ENCODE measurements at places on chromosomes 4 and X.
A peak's percentile ranks its signal among the peaks of the same experiment; 100 is the strongest.

DNA sequence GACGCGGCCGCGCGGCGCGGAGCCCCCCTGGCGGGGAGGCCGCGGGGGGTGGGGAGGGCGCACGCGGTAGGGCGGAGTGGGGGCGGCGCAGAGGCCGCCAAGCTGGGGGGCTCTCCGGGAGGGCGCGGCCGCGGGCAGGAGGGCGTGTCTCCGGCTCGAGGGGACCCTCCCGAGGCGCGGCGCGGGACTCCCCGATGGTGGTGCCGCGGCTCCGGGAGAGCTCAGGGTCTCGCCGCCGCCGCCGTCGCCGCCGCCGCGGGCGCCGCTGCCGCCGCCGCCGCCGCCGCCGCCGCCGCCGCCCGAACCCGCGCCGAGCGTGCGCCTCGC lies 165 bp upstream of the PTCHD1 start:
- DNase-seq: no peak

DNA sequence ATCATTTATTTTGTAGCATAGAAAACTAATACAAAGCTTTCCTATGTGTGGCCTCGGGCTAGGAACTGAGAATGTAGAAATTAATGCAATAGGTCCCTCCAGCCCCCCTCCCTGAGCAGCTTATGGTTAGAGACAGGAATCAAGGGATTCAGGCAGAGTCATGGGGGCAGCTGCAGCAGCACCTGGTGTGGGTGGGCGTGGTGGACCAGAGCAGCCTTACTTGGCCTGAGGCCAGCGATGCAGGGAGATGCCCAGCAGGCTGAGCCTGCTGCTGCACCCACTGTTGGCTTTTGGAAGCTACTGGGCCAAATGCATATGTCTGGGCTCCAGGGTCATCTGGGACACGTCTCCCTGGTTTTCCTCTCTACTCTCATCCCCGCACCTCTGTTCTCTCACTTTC lies 74.0 kb downstream of the STK32B start:
- DNase-seq: no peak

DNA sequence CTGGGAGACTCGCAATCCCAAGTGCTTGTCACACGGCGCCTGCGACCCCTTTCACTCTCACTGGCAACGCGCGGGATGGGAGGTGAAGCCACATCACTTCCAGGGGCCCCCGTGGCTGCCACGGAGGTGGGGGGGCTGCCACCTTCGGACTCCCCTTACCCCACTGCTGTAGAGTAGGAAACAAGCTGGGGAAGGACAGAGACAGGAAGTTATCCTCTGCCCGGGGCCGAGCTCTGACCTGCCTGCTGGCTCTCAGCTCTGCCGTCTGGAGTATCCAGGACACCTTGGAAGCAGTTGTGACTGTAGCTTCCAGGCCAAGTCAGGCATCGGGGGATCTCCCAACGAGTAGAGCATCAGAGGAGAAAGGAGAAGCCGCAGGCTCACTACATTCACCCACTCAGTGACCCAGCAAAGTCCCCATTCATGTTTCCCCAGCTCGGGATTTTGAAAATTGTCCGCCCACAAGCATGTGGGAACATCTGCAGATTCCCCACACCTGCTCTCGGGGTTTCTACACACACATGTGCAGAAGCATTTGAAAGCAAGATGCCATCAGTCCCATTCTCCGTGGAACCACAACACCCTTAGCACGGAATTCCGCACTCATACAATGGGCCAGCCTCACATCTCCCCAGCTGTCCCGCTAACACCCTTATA lies 10.8 kb downstream of the PDZD4 start:
- DNase-seq: no peak

- DNase-seq: no peak
Measured at GRCh38 chr4:22910200-22910599, 217.5 kb downstream of the GBA3 start.

- peak; percentile 5 for DNase-seq
Measured at GRCh38 chrX:46044486-46044885, 500.7 kb downstream of the ZNF674 start.

- DNase-seq: peak; percentile 19
Measured at GRCh38 chr4:73864365-73864764, 4.8 kb upstream of the CXCL1 start.

DNA sequence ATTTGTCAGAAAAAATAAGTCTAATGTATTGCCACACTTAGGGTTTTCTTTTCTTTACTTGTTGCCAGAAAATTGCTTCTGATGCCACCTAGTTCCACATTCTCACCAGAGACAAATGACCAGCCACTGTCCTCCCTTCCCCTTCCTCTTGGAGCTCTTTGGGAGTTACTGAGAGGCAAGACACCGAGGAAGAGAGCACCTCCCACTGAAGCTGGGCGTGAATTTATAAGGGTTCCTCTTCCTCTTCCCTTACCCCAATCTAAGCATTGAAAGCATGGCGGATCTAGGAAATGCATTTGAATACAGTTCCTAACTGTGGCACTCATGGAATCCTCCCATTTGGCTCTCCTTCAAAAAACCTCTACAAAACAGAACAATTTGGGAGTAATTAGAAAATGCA lies 30.0 kb downstream of the ANXA3 start:
- DNase-seq: no peak

GRCh38 chr4:78642934-78643333 lies 91.4 kb downstream of the ANXA3 start:
- no peak for DNase-seq

DNA sequence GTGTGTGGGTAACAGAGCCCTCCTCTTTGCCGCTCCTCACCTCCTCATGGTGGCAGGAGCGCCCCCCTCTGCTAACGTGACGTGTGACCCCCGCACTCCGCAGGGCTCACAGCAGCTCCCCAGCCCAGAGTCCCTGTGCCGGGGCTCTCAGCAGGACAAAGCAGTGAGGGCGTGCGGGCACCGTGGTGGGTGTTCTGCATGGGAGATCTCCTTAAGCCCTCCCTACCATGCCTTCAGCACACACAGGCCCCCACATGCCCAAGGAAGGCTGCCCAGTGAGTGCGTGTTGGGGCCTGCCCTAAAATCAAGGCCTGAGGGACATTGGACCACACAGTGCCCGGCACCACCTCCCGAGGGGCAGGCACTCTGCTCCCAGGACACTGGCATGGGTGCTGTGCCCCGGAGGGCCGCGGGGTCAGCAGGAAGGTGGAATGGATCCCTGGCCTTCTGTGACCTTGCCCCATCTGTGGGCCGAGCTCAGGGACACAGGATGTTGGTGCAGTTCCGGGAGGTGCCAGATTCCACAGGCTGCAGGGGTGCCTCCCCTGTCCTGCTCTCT lies 10.1 kb downstream of the PSAPL1 start:
- no peak for DNase-seq

DNA sequence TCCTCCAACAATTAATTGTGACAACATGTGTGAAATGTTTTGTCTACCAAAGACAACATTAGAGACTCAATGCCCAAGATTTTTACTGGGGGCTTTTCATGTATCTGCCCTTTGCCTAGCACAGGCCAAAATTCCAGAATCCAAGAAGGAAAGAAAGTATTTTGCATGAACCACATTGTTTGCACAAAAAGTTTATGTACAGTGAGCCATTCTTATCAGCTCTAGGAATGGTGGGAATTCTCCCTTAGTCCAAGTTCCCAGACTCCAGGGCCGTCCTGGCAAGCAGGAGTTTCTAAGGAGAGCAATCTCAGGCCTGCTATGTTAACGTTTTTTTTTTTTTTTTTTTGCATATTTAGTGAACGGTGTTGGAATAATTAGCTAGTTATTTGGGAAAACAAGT lies 21.6 kb downstream of the GPRASP1 start:
- no peak for DNase-seq

DNA sequence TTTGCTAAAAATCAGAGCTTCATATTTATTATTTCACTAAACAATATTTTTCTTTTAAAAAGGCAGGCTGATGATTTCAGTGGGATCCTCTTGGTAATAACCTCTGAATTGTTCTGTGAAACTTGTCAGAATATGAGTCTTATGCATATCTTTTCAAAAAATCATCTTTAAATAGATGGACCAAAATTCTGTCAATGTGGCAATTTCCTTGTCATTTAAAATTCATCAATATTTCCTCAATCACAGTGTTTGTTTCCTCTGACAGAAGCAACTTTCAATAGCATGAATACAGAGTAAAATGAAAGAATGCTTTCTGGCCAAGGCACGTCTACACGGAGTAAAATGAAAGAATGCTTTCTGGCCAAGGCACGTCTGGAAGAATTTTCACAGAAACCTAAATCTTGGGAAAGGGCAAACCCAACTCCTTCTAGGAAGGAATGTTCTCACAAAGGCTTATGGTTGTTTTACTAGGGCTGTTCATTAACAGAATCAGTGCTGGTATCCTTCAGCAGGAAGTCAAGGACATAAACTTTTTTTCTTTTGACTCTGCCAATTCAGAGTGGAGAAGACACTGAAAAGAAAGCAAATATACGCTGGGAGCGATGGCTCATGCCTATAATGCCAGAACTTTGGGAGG lies 99.0 kb upstream of the GPR34 start:
- peak; percentile 37 for DNase-seq

DNA sequence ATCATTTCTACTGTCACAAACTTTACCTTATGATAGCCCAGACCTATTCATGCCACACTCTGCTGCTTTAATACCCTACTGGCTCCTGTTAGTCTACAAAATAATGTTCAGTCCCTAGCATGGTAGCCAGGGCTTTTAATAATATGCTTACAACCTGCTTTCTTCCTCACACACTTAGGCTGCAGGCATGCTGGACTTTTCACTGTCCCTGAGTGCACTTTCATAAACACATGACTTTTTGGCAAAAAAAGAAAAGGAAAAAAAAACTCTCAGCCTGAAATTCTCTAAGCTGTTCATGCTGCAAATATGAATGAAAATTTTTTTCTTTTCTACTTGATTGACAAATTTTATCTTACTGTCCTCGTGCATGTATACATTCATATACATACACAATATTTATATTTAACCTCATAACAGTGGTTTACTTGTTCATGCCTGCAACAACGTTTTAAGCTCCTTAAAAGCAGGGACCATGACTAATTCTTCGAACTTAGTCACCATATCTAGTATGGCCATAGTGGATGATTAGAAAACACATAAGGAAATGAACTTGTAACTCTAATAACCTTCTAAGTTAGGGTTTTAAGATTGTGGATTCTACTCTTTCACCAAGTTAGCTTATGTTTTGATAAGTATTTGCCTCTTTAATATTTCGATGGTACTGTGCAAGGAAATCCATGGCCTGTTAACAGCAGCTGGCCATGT lies 229.5 kb downstream of the SPCS3 start:
- DNase-seq: peak; percentile 70

DNA sequence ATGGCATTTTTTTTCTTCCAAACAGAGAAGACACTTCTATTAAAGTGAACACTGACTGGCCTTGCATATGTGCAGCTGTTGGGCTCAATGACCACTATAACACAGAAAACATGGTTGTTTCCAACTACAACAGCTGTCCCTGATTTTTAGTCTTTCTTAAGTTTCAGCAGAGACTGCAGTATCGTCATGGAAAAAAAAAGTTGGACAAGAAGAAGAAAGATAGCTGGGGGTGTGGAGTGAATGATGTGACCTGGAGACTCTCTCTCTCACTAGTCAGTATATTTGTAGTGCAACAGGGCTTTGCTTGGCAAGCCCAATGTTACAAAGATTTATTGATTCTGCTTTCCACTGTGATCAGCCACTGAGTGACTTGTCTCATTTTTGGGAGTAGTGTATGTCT lies 29.5 kb upstream of the C4orf54 start:
- DNase-seq: no peak

- no peak for DNase-seq
Measured at GRCh38 chr4:119139822-119140252, 4.2 kb downstream of the MYOZ2 start.

DNA sequence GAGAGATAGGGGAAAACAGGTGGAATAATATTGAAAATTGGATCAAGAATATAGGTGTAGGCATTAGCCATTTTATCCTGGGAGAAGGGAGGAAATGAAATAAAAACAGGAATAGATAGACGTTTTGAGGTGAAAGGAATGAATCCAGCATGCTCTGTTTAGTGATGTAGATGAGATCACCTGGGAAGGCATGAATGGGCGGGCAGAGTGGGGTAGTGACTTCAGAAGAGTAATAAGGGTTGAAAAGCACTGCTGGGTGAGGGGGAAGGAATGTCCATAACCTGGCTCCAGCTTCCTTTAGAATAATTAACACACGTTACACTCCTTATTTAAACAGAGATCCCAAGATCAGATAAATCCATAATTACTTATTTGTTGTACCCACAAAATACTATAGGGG lies 191.1 kb upstream of the ANXA3 start:
- DNase-seq: no peak

DNA sequence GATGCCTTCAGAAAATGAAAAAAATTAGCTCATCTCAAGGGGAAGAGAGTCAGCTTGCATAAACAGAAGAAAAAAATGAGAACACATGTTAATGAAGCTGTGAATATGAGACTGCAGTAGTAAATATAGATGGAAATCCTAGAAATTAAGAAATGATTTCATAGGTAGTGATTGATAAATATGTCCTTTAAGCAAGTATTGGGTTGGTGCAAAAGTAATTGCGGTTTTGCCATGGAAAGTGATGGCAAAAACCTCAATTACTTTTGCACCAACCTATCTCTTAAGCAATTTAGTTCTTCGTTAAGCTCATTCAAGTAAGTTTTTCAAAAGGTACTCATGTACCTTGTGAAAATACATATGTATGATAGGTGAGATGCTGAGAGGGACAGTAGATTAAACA lies 400.9 kb downstream of the SH2D1A start:
- no peak for DNase-seq

DNA sequence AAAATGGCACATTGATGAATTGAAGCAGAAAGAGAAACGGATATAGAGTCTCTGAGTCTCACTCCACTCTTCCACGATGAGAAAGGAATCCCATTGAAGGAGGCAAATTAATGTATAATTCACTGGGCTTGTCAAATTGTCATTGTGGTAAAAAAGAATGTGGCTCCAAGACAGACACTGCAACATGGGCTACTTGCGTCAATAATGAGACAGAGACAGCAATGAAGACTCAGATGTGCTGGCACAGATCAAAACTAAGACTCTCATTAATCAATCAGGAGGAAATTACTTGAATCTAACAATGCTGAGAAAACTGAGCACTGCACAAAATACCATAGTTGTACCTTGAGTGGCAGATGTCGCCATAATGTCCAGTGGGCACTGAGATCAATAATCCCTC lies 1485.5 kb downstream of the TECRL start:
- DNase-seq: no peak

DNA sequence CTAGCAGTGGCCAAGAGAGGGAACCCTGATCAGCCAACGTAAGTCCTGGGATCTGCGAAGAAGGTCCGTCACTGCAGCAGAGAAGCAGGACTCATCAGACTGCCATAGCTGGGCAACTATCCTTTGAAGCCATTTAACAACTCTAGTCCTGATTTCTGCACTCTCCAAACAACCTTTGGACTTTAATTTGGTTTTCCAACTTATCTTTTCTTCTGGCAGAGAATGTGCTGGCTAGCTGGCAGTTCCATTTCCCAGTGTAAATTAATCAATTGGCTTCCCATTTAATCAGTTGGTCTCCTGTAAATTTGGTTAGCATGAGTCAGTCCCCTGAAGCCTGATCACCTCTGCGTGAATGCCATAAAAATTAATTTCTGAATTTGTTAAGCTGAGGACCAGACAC lies 153.7 kb upstream of the GPR101 start:
- DNase-seq: no peak

DNA sequence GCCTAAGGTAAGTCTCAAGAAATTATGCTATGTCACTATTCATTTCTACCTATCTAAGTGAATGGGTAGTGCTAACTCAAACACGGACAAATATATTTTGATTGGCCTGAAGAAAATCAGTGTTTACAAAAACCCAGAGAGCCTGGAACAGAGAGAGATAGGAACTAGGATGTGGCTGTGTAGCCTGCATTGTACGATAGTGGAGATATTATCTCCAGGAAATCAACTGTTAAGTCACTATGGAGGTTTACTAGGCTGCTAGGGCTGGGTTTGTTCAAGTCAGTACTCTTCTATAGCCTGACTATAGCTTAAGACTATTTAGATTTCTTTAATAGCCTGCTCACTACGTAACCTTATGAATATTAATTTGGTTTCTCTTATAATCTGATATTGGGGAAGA lies 127.9 kb downstream of the TACR3 start:
- no peak for DNase-seq
